ENCODE measurements at places on chromosomes 12 and 14.

DNA sequence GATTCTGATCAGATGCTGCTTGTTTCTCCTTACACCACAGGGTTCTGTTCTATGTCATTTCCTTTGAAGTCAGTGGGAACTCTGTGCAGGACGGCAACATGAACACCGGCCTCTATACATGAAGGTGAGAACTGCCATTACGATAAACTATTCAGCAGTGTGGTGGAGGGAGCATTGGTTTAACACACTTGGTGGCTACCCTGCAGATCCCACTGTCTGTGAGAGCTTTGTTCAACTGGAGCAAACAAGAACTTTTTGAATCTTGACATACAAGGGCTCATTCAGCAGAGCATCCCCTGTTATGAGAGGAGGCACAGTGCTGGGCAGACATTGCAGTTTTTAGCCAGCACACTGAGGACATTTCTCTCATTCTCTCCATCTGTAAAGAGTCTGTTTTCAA lies 10.7 kb upstream of the FRS2 start:
- H3K4me1 ChIP-seq, result no peaks in the 10 kb centered on the region
- no peak overlapping the region for H3K27ac ChIP-seq
- no peaks in the 10 kb centered on the region for H3K27me3 ChIP-seq
- no peak overlapping the region for H3K4me3 ChIP-seq
- no peaks in the 10 kb centered on the region for H3K36me3 ChIP-seq

DNA sequence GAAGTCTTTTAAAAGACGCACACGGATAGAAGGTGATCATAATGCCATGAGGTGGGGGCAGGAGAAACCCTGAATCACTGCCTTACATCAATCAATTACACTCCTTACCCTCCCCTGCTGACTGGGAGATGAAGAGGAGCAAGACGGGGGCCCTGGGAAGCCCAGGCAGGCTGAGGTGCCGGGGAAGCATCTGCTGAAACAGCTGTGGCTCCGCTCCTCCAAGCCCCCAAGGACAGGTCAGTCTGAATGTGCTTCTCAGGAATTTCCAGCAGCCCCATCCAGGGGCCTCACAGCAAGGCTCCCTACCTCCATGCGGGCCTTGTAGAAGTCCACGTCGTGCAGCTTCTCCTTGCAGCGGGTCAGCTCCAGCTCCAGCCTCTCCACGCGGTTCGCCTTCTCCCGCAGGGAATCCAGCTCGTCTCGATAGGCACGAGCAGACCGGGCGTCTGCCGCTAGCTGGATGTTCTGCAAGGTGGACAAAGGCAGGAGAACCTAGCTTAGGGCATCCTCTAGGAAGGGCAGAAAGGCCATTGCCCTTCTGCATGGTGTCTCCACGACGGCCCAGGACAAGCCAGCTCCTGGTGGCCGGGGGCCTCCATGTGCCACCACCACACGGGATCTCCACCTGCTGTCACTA lies 79.8 kb downstream of the CCDC88C start:
- no peaks in the 10 kb centered on the region for H3K27me3 ChIP-seq
- peaks cover 94% of the 10 kb centered on the region for H3K36me3 ChIP-seq
- no peaks in the 10 kb centered on the region for H3K4me1 ChIP-seq
- DNase-seq, result no peak
- H3K4me3 ChIP-seq, result no peak overlapping the region
- no peak overlapping the region for H3K27ac ChIP-seq

GRCh38 chr14:55297611-55298499 lies 26.6 kb downstream of the FBXO34 start:
- 0 out of 2 replicates have a peak, but pooled peaks cover 8% of the 10 kb centered on the region for H3K36me3 ChIP-seq
- no peak for DNase-seq
- H3K4me1 ChIP-seq, result peaks cover 10% of the 10 kb centered on the region
- H3K27ac ChIP-seq, result no peak overlapping the region
- H3K4me3 ChIP-seq, result no peak overlapping the region

DNA sequence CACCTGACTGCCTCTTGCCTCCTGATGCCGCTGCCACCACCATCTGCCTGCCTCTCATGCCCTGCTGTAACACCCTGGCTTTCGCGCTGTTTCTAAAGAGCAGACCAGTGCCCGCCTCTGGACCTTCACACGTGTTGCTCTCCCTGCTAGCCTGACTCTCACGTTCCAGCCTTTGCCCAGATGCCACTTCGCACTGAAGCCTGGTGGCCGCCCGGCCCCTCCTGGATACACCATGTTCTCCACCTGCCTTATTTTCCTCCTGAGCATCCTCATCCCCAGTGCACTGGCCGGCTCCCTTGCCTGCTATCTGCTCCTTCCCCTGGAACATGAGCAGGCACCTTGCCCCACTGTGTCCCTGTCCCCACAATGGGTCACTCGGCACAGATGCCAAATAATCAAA lies 146.5 kb downstream of the PIWIL1 start:
- H3K27ac ChIP-seq, result no peak overlapping the region
- H3K27me3 ChIP-seq, result peaks cover 3% of the 10 kb centered on the region
- DNase-seq, result no peak
- no peaks in the 10 kb centered on the region for H3K4me1 ChIP-seq
- H3K4me3 ChIP-seq, result no peak overlapping the region

- no peak for DNase-seq
- H3K27ac ChIP-seq, result no peak overlapping the region
- no peaks in the 10 kb centered on the region for H3K36me3 ChIP-seq
- H3K27me3 ChIP-seq, result no peaks in the 10 kb centered on the region
These were observed 661.0 kb downstream of the RPS29 start for GRCh38 chr14:48925184-48925583.

DNA sequence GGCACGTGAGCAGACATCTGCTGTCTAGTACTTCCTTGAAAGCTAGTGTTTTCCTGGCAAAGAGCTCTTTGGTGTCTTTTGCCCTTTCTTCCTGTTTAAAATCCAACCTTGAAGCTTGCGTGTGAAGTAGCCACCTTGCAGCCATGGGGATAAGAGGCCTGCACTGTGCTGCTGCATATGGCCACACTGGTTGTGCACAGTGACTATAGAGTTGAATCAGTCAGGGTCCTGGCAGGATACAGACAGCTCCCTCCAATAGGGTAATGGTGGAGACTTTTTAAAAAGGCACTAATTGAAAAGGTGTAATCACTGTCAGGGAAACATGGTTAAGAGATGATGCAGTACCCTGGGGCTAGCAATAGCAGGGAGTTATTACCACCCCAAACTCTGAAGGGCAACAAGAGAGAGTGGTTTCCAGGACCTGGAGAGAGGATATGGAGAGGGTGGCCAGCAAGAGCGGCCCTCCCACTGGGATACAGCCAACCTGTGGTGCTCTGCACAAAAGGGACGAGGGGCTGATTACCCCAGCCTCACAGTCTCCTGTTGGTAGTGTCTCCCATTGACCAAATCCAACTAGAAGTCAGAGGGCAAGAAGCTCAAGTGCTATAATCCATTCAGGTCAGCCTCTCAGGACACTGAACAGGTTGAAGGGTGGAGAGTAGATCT lies 4.8 kb upstream of the GLT8D2 start:
- no peaks in the 10 kb centered on the region for H3K36me3 ChIP-seq
- no peak overlapping the region for H3K27ac ChIP-seq
- H3K4me1 ChIP-seq, result no peaks in the 10 kb centered on the region
- no peak overlapping the region for H3K4me3 ChIP-seq

DNA sequence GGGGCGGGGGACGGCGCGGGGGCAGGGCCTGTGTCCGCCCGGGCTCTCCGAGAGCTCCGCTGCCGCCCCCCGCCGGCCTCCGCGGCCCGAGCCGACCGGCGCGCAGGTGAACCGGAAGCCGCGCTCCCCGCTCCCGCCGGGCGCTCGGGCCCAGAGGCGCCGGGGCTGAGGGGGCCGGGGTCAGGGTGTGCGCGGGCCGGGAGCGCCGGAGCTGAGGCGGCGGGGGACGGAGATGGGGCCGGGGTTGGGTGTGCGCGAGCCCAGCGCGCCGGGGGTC lies 431 bp downstream of the HIP1R start:
- no peaks in the 10 kb centered on the region for H3K36me3 ChIP-seq
- no peak overlapping the region for H3K27ac ChIP-seq
- DNase-seq, result peak; percentile 27
- peak overlapping the region; percentile 61 for H3K4me3 ChIP-seq
- H3K4me1 ChIP-seq, result peaks cover 23% of the 10 kb centered on the region
- no peaks in the 10 kb centered on the region for H3K27me3 ChIP-seq

DNA sequence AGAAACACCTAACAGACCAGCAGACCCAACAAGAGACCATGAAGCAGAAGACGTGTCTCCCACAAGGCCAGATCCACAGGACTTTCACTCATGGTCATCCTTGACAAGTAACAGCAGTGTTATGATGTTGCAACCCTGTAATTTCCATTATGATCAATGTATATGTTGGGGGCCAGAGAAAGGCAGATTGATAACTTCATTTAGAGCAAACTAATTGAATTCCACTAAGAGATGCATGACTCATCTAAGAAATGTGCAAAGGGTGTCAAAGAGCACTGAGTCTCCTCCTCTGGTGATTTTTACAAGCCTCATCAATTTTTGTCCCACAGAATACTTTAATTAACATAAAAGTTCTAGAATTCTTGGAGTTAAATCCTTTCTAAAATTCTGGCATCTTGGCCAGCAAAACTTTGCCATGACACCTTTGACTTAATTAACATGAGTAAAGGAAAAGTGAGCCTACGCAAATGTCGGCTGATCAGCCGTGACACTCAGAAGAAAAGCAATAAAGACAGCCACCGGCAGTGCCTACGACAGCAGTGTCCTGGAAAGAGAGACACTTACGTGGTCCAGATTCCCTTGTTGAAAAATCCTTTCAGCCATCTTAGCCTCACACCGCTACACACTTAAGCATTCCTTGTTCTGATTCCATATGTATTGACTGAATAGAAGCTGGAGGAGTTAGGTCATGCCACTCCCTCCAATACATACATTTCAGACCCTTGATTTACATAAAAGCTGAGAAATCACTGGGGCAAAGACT lies 370.2 kb upstream of the CCDC196 start:
- no peak for DNase-seq
- H3K27ac ChIP-seq, result no peak overlapping the region
- no peaks in the 10 kb centered on the region for H3K27me3 ChIP-seq
- no peaks in the 10 kb centered on the region for H3K36me3 ChIP-seq
- no peak overlapping the region for H3K4me3 ChIP-seq

DNA sequence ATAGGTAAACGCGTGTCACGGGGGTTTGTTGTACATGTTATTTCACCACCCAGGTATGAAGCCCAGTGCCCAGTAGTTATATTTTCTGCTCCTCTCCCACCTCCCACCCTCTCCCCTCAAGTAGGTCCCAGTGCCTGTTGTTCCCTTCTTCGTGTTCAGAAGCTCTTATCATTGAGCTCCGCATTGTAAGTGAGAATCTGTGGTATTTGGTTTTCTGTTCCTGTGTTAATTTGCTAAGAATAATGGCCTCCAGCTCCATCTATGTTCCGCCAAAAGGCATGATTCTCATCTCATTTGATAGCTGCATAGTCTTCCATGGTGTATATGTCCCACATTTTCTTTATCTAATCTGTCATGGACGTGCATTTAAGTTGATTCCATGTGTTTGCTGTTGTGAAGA lies 6.9 kb upstream of the GPRC5D start:
- H3K4me1 ChIP-seq, result no peaks in the 10 kb centered on the region
- no peak overlapping the region for H3K4me3 ChIP-seq
- peaks cover 3% of the 10 kb centered on the region for H3K27me3 ChIP-seq
- DNase-seq, result no peak

GRCh38 chr12:28513983-28514382 lies 323.7 kb downstream of the CCDC91 start:
- H3K36me3 ChIP-seq, result no peaks in the 10 kb centered on the region
- no peak overlapping the region for H3K27ac ChIP-seq
- no peak for DNase-seq
- H3K4me3 ChIP-seq, result no peak overlapping the region
- H3K4me1 ChIP-seq, result no peaks in the 10 kb centered on the region

DNA sequence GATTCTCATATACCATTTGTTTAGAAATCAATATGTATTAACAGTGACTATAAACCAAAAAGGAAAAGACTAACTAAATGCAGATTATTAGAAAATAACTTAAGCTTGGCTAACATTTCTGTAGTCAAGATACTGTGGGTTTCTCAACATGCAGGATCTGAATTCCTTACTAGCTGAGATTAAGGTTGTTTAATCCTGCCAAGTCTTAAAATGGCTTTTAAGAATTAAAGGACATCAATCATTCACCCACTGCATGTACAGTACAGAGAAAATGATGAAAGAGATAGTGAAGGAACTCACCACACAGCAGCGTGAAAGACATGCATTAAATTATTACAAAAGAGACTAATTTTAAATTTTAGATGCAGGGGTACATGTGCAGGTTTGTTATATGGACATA lies 3.8 kb downstream of the ACSS3 start:
- no peak overlapping the region for H3K4me3 ChIP-seq
- no peak overlapping the region for H3K27ac ChIP-seq
- DNase-seq, result no peak
- H3K27me3 ChIP-seq, result no peaks in the 10 kb centered on the region
- no peaks in the 10 kb centered on the region for H3K36me3 ChIP-seq

DNA sequence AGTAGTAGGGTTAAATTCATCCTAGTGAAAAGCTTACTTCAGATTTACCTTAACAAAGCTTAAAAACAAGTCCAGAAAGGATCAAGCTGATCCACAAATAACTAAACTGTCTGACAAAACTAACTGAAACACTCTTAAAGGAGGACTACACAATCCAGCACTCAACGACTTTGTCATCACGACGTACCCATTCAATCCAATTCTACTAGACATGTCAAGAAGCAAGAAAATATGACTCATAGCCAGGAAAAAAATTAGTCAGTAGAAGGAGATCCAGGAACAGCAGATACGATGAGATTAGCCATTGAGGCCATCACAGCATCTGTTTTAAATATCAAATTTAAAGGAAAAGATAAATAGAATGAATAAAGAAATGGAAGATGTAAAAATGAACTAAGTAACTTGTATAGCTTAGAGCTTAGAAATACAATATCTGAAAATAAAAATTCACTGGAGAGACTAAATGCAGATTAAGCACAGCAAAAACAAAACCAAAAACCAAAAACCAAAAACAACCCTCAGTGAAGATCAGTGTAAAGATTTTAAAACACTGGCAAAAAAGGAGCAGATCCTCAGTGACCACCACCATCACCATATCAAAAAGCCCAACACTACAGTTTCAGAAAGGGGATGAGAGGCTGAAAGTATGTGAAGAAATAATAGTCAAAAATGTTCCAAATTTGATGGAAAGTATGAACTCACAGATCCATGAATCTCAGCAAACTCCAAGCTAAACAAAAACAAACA lies 95.0 kb upstream of the CCND2 start:
- H3K36me3 ChIP-seq, result no peaks in the 10 kb centered on the region
- peaks cover 2% of the 10 kb centered on the region for H3K27me3 ChIP-seq
- no peaks in the 10 kb centered on the region for H3K4me1 ChIP-seq
- no peak for DNase-seq
- H3K27ac ChIP-seq, result no peak overlapping the region

DNA sequence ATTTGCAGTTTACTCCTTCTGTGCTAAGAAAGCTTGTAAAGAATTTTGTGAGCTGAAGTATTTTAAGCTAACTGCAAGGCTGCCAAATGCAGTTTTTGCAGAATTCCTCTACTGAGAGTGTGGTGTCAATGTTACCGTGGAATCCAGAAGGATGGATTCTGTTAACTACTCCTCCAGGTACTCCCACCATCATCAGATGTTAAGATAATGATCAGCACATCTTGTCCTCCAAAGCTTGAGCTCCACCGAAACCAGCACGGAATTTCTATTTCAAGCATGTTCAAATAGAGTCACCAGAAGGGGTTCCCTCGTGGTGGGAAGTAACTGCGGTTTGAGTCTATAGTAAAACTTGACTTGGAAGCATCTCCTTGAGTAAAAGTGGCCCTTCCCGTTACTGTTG lies 64.3 kb upstream of the CDKN3 start:
- DNase-seq, result no peak
- H3K36me3 ChIP-seq, result no peaks in the 10 kb centered on the region
- H3K27me3 ChIP-seq, result no peaks in the 10 kb centered on the region
- H3K4me3 ChIP-seq, result no peak overlapping the region
- no peaks in the 10 kb centered on the region for H3K4me1 ChIP-seq
- no peak overlapping the region for H3K27ac ChIP-seq
